ENCODE measurements at places on chromosomes 2 and 18. TPM values are rescaled to one million over a fixed set of nuclear protein-coding genes. Genes with fewer than 3 reads are reported as not detected.
A peak's percentile ranks its signal among the peaks of the same experiment; 100 is the strongest.

DLGAP1 gene
- total RNA-seq = 0.25 TPM

NR4A2 gene
- 300 TPM for total RNA-seq

- no peak overlapping the region for H3K4me3 ChIP-seq
- no peak for DNase-seq
- H3K4me1 ChIP-seq = no peaks in the 10 kb centered on the region
- no peak overlapping the region for H3K27ac ChIP-seq
- no peaks in the 10 kb centered on the region for H3K36me3 ChIP-seq
- H3K27me3 ChIP-seq = no peaks in the 10 kb centered on the region
Observed at GRCh38 chr2:21836261-21836660, 712.5 kb downstream of the TDRD15 start.

DCDC2C gene
- not detected for total RNA-seq

GRCh38 chr2:70104231-70105111 is 17.2 kb downstream of the PCBP1 start:
- H3K36me3 ChIP-seq = no peaks in the 10 kb centered on the region
- H3K4me1 ChIP-seq = peaks cover 52% of the 10 kb centered on the region
- no peaks in the 10 kb centered on the region for H3K27me3 ChIP-seq
- H3K27ac ChIP-seq = peak overlapping the region; percentile 87
- no peak for DNase-seq

GRCh38 chr2:36564377-36564930 is 33.5 kb downstream of the FEZ2 start:
- peaks cover 23% of the 10 kb centered on the region for H3K36me3 ChIP-seq
- H3K27ac ChIP-seq = no peak overlapping the region
- H3K27me3 ChIP-seq = no peaks in the 10 kb centered on the region
- H3K4me3 ChIP-seq = no peak overlapping the region

DNA sequence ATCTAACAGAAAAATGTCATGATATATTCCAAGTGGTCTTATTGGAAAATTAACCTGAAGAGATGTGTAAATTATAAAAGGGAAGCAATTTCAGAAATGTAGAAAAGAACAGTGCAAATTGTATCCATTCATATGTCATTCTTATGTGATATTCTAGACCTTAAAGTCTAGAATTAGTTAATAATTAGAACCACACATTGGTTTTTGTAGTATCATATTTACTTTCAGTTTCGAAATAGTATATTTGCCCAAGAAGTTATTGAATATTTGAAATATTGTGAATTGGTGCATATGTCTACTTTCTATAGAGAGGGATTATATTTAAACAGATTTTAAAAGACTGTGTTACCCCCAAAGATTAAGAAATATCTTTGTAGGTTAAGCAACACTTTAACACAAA is 1348.6 kb upstream of the ACVR2A start:
- DNase-seq = no peak
- no peak overlapping the region for H3K27ac ChIP-seq
- H3K4me1 ChIP-seq = no peaks in the 10 kb centered on the region
- no peak overlapping the region for H3K4me3 ChIP-seq
- H3K27me3 ChIP-seq = no peaks in the 10 kb centered on the region
- H3K36me3 ChIP-seq = no peaks in the 10 kb centered on the region

DNA sequence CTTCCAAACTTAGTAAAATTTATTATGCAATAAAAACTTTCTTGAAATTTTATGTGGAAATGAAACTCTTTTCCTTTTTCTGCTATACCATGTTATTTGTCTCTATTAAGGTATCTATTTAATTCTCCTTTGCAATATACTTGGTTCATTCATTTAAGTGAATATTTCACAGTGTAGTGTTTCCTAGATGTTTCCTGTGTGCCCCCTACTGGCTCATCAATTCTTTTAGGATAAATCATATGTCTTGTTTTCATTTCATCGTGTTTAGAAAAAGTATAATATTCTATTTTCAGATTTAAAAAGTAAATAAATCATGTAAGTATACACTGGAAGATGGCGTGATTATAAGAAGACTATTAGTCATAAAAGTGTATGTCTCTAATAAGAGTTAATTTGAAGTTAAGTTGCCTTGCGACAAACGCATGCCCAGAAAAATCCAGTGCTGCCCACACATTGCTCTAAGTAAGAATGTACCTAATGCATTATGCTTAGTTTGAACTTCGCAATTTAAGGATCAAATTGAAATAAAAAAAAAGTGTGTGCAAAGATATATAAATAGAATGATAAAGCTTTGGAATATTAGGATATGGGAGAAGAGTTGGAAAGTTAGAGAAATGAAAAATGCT is 525.4 kb downstream of the KCNJ3 start:
- no peak overlapping the region for H3K27ac ChIP-seq
- DNase-seq = no peak
- H3K4me3 ChIP-seq = no peak overlapping the region
- no peaks in the 10 kb centered on the region for H3K27me3 ChIP-seq
- no peaks in the 10 kb centered on the region for H3K36me3 ChIP-seq
- H3K4me1 ChIP-seq = no peaks in the 10 kb centered on the region

- H3K27me3 ChIP-seq = no peaks in the 10 kb centered on the region
- H3K27ac ChIP-seq = no peak overlapping the region
- DNase-seq = no peak
- no peaks in the 10 kb centered on the region for H3K4me1 ChIP-seq
- H3K4me3 ChIP-seq = no peak overlapping the region
- no peaks in the 10 kb centered on the region for H3K36me3 ChIP-seq
Observed at GRCh38 chr2:183495589-183496267, 371.5 kb downstream of the NUP35 start.

DNA sequence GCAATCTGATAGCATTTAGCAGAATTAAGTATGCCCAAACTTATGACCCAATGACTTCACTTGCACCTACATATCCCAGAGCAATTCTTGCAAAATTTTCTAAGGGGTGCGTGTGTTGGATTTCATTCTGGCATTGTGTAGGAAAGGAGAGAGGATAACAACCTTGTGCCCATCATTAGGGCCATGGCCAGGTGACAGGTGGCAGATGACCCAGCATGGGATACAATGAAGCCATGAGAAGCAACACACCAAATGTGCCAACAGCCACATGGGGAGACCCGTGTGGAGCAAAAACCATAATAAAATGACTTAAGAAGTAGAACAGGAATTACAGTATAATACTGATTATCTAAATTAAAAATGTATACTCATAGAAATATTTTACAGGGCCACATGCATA is 166.9 kb upstream of the EPB41L3 start:
- H3K27ac ChIP-seq = no peak overlapping the region
- H3K4me1 ChIP-seq = no peaks in the 10 kb centered on the region
- no peaks in the 10 kb centered on the region for H3K36me3 ChIP-seq
- DNase-seq = no peak
- H3K27me3 ChIP-seq = peaks cover 2% of the 10 kb centered on the region
- H3K4me3 ChIP-seq = no peak overlapping the region

DNA sequence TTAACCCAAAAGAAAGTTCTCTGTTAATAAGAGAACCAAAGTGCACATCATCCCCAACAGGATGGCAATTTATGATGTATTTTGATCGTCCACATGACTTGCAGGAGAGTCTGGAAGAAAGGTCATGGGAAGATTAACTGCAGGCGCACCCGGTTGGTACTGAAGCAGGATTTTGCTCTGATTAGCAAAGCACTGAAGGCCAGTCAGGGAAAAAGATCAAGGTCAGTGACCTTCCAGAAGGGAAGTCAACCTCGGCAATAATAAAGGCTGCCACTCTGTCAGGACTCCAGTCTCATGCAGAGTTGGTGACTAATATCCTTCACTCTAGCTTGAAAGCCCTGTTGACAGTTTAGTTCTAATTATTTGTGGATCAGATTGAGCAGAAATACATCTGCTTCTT is 432.7 kb upstream of the RAB12 start:
- no peak overlapping the region for H3K27ac ChIP-seq
- no peaks in the 10 kb centered on the region for H3K36me3 ChIP-seq
- DNase-seq = no peak
- H3K4me3 ChIP-seq = no peak overlapping the region
- H3K4me1 ChIP-seq = no peaks in the 10 kb centered on the region
- H3K27me3 ChIP-seq = no peaks in the 10 kb centered on the region

FLACC1 gene
- total RNA-seq = 8.0 TPM

GRCh38 chr2:163348857-163349380 is 386.9 kb downstream of the FIGN start:
- H3K27ac ChIP-seq = no peak overlapping the region
- H3K36me3 ChIP-seq = no peaks in the 10 kb centered on the region
- no peaks in the 10 kb centered on the region for H3K4me1 ChIP-seq
- no peak overlapping the region for H3K4me3 ChIP-seq
- no peaks in the 10 kb centered on the region for H3K27me3 ChIP-seq

DNA sequence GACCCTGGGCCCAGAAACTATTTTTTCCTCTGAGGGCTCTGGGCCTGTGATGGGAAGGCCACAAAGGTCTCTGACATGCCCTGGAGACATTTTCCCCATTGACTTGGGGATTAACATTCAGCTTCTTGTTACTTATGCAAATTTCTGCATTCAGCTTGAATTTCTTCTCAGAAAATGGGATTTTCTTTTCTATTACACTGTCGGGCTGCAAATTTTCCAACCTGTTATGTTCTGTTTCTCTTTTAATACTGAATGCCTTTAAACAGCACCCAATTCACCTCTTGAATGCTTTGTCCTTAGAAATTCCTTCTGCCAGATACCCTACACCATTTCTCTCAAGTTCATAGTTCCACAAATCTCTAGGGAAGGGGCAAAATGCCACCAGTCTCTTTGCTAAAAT is 241.0 kb downstream of the HNMT start:
- H3K27ac ChIP-seq = no peak overlapping the region
- H3K27me3 ChIP-seq = no peaks in the 10 kb centered on the region
- no peak for DNase-seq

GRCh38 chr2:61853086-61853846 is 594 bp downstream of the FAM161A start:
- no peaks in the 10 kb centered on the region for H3K27me3 ChIP-seq
- peak; percentile 10 for DNase-seq
- H3K4me1 ChIP-seq = peaks cover 7% of the 10 kb centered on the region
- H3K36me3 ChIP-seq = no peaks in the 10 kb centered on the region
- peak overlapping the region; percentile 57 for H3K27ac ChIP-seq
- peak overlapping the region; percentile 99 for H3K4me3 ChIP-seq

DNA sequence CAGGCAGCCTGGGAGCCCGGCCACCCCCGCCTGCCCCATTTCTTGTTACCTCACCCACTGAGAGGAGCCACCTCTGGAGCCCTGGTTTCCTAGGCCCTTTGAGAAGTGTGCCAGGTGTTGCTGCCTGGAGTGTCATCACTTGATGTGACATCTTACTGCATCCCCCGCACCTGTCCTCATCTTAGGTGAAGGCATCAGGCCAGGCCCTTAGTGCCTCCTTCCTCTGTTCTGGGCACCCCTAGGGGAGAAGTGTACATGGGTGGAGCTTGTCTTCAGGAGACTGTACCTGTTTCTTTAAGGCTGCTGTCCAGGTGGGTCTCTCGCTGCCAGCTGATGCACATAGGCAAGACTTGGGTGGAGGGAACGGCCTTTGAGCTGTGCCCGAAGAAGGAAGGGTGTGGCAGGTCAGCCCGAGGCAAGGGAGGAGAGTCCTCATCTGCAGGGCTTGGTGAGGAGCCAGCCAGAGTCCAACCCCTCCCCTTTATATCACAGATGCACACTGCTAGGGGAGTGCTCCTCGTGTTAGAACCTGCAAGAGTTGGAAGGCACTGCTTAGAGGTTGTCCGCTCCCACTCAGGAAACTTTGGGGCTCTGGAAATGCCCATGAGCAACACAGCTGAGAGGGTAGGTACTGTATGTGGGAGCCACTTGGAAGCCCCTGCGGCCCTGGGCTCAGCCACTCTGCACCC is 45.9 kb downstream of the NCK2 start:
- H3K36me3 ChIP-seq = peaks cover 7% of the 10 kb centered on the region
- peak overlapping the region; percentile 88 for H3K27ac ChIP-seq
- H3K4me3 ChIP-seq = no peak overlapping the region
- no peaks in the 10 kb centered on the region for H3K27me3 ChIP-seq
- peaks cover 86% of the 10 kb centered on the region for H3K4me1 ChIP-seq
